ENCODE measurements at places on chromosomes 6 and 20.

DNA sequence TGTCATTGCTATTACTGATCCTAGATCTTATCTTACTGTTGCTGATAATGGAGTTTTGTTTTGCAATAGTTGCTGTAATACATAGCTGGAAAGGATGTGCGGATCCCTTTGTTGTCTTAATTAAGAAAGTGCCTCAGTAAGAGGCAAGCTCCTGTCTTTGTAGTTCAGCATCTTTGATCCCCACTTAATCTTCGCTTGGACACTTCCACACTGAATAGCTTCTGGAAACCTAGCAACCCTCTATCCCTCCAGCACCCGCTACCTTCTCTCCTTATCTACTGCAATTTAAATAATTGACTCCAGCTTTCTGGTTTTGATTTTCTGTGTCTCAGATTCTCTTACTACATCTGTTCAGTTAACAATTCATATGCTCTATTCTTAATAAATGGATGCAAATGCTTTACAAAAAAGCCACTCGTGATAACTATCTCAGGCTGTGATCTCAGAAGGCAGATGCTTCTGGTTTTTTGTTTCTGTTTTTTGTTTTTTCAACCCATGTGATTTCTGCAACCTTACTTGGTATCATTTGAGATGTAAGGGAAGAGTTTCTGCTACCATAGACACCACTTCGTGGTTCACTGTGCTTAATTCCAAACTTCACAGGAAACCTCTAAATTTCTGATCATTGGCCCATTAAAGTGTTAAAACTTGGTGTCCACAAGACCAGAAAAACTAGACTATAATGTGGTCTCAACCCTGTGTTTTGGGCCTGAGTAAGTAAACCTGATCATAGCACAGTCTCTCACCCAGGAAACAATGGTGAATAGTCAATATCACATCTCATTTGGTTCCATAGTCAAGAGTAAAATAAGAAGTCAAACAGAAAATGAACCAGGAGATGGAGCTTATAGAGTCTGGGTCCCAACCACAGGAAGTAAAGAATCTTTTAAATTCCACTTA, 352.1 kb upstream of the SOX4 start:
- DNase-seq, result no peak

GRCh38 chr20:32789896-32790750, 27.9 kb downstream of the DNMT3B start:
- peak; percentile 55 for DNase-seq

DNA sequence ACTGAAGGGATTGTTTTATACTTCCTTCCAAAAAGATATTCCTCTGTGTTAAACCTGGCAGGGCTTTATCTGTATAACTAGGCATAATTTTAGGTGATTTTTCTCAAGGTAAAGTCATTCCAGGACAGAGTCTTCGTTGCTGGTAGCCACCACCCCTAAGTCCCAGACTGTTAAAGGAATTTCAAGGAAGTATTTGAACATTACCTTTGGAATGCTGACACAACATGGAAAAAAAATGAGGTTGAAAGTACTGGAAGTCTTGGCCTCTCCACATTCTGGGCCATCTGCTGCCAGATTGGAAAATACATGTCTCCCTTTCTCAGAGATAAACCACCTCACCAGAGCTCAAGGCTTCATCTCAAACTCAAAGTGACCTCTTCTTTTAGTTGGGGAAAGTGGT, 27.0 kb upstream of the ETV7 start:
- no peak for DNase-seq

GRCh38 chr6:138844192-138844591, 48.3 kb downstream of the ECT2L start:
- DNase-seq, result no peak

DNA sequence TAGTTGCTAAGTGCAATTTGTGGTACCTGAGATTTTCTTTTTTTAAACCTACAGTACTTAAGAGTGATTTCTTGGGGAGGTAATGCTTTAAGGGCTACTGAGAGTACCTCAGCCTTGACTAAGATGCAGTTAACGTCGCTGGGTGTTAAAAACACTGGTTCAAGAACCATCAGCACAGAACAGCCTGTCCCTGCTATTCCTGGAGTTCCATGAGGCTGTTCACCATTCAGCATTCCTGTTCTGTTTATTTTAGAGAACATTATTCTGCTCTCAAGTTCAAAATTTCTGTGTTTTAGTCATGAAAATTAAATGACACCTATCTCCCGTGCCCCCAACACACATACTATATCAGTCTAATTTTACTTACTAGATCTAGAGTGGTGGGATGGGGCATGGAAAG, 1.7 kb upstream of the PRELID3B start:
- DNase-seq, result no peak

- no peak for DNase-seq
These were observed 63.6 kb upstream of the ARID1B start for GRCh38 chr6:156713548-156713947.

DNA sequence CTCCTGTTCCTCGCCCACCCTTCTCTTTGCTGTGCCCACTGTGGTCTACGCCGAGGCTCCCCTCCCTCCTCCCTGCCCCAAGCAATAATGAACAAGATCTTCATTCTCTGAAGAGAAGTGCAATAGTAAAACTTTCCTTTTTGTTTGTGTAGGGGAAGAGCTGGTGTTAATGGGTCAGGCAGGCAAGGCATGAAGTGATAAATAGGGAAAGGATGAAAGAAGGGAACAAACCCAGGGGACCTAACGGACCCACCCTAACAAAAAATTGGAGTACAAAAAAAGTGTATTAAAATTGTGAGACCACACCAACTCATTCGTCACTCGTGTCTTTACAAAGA, 66.9 kb downstream of the ZBTB2 start:
- no peak for DNase-seq

DNA sequence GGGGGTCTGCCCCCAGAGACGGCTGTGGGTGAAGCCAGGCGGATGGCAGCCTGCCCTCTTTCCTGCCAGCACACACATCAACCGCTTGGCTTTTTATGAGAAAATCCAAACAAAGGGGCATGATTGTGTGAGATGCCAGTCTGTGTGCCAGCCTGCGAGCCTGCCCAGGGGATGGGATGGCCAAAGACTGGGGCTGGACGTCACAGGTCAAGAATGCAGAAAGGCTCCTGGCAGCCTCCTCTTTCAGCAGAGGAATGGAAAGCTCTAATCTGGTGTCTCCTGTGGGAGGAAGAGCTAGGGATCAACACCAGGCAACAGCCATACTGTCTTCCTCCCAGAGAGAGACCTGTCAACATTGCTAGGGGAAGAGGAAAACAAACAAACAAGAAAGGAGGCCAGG, 15.8 kb downstream of the TUBB2B start:
- DNase-seq, result no peak

DNA sequence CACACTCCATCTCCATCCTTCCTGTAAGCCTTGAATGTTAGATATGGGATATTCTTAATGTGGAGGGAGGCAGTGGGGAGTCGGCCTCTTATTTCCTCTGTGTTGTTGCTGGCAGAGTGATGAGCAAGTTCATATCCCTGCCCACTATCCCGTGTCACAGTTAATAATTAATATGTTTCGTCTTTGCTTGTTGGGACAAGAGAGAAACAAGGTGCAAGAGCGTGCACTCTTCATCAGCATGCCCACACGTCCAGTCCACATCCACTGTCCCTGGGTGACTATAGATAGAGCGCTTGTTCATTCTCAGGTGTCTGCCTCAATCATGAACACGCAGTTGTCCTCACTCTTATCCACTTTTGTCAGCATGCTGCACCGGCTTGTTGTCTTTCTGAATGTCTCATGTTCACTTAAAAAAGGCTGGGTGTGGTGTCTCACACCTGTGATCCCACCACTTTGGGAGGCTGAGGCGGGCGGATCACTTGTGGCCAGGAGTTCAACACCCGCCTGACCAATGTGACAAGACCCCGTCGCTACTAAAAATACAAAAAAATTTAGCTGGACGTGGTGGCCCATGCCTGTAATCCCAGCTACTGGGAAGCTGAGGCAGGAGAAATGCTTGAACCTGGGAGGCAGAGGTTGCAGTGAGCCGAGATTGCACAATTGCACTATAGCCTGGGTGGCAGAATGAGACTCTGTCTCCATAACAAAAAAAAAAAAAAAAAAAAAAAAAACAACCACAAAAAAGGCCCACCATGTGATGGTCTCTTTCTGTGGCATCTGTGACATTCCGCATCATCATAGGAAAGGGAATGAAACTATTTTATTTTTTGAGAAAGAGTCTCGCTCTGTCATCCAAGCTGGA, 34.2 kb downstream of the PPP1R3G start:
- DNase-seq, result no peak

- no peak for DNase-seq
These were observed 6.8 kb upstream of the ADTRP start for GRCh38 chr6:11785415-11785773.

DNA sequence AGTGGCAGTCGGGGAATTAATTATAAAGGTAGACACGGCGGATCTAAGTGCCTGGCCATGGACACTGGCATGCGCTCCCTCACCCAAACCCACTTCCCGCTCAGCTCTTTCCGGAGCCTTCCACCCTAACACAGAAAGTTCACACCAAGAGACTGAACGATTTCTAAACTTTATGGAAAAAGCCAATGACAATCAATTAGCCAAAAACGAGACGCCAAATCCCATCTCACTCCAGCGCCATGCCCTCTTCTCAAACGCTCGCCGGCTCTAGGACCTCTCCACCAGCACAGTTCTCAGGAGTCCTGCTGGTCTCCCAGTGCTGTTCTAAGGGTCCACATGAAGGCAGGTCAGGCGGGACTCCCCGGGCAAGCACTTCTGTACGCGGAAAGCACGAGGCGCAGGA, 641 bp downstream of the SF3B5 start:
- no peak for DNase-seq

- DNase-seq, result peak; percentile 28
These were observed 447 bp downstream of the MCM3 start for GRCh38 chr6:52284131-52284459.

All from stimulated activated naive CD4-positive, alpha-beta T cell (primary cell).